ENCODE measurements at places on chromosomes 13 and 19.

DNA sequence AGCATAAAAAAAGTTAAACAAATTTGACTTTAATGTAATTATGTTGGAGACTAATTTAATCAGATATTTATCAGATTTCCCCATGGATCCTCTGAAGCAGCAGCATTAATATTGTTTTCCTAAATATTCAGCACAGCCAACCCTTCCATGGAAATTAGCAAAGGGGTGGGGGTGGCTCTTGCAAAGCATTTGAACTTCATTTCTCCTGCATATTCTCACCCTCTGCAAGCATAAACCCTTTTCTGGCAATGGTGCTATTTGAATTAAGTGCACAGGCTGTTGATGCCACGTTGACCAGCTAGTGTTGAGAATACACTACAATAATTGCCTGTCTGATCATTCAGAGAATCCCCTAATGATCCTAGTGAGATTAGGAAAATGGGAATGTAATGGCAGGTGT lies 488.1 kb upstream of the KLF12 start:
- no peak for DNase-seq

GRCh38 chr19:33676999-33677665 lies 55.4 kb downstream of the CHST8 start:
- DNase-seq = no peak

DNA sequence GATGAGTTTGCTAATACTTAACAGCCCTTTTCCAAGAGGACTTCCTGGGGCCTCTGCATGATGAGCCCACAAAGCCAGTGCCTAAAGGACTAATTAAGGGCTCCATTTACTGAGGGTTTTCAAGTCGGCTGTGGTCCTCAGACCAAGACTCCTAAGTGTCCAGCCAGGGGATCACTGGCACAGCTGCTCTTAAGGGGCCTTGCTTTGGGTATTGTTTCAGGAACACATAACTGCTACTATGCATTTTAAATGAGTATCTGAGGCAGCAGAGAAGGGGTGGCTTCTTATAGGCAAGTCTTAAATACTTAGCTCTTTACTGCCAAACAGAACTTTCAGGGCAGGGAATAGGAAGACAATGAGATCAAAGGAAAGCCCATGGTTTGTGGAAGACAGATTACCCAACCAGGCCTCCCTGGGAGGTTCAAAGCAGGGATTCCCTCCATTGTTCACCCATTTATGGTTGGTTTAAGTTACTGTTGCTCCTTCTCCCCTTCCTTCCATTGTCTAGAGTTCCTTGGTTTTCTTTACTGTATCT lies 61.9 kb downstream of the TNFRSF19 start:
- DNase-seq = no peak

DNA sequence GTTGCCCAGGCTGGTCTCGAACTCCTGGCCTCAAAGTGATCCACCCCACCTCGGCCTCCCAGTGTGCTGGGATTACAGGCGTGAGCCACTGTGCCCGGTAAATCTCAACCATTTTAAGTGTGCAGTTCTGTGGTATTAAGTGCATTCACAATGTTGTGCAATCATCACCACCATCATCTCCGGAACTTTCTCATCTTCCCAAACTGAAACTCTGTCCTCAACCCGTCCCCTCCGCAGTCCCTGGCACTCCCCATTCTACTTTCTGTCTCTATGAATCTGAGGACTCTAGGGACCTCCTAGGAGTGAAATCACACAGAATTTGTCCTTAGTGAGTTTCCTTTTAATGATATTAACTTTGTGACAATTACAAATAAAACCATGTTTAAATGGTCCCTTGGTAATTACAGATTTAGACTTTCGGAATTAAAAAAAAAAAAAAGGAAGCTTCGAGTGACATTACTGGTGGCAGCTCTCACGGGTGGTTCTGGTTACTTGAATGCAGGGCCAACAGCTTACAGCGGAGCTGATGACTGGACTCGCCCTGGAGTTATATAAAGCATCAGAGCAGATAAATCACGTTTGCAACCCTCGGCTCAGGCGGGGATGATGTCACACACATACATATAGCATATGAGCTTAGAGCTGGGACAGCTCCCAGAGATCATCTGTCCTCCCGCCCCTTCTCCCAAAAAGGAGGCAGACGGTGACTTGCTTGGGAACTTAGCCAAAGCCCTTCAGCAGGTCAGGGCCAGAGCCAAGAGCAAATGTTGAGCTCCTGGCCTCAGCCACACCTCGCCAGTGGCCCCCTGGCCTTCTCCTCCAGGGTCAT lies 89.8 kb downstream of the ZNF557 start:
- DNase-seq = no peak

DNA sequence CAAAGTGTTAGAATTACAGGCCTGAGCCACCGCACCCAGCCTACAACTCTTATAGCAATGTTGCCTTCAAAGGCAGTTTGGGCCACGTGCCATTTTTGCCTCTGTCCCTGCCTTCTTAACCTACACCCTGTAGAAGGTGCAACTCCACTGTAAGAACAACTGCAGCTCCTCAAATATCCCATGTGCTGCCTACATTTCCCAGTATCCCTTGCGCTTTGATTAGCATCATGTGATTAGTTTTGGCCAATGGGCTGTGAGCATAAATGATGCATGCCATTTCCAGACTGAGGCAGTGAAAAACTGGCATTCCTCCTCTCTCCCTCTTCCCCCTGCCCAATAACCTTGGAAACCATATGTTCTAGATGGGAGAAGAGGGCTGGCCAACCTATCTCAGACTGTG lies 75.2 kb upstream of the MRI1 start:
- peak; percentile 18 for DNase-seq

DNA sequence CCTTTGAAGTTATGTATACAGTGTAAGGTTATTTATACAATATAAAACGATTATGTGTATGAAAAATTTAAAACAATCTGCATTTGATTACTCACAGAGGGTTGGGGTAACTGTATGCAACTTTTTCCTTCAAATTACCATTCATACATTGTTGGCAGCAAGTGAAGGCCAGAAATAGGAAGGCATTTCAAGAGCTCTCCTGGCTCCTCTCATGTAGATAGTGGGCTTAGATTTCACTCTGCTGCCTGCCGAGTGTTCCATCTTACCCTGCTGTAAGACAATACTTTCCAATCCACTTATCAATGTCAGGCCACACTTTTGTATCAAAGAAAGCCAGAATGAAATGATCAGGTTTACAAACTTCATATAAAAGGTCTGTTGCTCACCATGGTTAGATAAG lies 245.2 kb downstream of the DNAJC15 start:
- DNase-seq = no peak

DNA sequence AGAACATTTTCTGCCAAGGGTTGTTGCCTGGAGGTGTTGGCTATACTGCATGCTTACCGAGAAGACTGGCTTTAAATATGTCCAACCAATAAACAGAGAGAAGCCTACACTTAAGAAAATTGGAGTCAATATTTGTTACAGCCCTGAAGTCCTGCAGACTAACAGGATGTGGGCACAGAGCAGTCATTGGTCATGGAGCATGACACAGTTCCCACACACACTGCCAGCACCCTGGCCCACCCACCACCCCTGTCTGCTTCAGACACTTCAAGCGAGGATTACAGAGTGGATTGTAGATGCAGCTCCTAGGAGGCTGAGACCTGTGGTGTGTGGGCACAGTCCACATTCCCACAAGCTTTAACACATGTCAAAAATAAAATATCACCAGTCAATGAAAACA lies 21.0 kb upstream of the SERP2 start:
- no peak for DNase-seq

- no peak for DNase-seq
Observed at GRCh38 chr13:97720896-97721295, 232.6 kb upstream of the IPO5 start.

DNA sequence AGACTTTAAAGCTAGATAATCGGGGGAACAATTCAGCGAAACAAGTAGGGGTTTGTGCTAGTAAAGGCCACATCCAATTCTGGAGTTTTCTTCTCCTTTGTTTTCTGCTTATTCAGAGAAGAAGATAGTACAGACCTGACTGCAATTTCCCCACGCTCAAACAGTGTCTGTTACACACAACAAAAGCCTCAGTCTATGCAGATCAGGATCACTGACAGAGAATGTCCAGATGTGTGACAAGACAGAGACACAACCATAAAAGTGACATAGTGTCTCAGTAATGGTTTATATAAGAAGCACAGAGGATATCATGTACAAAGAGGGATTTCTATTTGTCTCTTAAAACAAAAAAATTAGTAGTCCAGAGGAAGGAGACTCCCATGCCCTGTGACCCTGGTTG lies 70.7 kb upstream of the GTF3A start:
- DNase-seq = no peak

GRCh38 chr19:32914879-32915660 lies 45.5 kb upstream of the SLC7A9 start:
- no peak for DNase-seq

- no peak for DNase-seq
Observed at GRCh38 chr13:114257014-114257413, 22.3 kb downstream of the CDC16 start.

DNA sequence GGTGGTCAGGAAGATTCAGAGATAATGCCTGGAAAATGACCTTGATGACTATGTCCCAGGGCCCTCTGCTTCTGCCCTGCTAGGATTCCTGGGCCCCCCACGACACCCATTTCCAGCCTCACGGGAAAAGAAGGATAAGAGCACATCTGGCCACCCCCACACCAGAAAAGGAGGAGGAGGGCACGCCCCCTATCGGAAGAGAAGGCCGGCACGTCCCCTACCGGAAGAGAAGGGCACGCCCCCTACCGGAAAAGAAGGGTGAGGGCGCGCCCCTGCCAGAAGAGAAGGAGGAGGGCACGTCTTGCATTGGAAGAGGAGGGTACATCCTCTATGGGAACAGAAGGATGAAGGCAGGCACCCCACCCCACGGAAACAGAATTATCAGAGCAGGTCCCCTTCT lies 84.3 kb downstream of the IER2 start:
- DNase-seq = no peak

- DNase-seq = no peak
Observed at GRCh38 chr13:67619351-67619994, 389.3 kb upstream of the PCDH9 start.

DNA sequence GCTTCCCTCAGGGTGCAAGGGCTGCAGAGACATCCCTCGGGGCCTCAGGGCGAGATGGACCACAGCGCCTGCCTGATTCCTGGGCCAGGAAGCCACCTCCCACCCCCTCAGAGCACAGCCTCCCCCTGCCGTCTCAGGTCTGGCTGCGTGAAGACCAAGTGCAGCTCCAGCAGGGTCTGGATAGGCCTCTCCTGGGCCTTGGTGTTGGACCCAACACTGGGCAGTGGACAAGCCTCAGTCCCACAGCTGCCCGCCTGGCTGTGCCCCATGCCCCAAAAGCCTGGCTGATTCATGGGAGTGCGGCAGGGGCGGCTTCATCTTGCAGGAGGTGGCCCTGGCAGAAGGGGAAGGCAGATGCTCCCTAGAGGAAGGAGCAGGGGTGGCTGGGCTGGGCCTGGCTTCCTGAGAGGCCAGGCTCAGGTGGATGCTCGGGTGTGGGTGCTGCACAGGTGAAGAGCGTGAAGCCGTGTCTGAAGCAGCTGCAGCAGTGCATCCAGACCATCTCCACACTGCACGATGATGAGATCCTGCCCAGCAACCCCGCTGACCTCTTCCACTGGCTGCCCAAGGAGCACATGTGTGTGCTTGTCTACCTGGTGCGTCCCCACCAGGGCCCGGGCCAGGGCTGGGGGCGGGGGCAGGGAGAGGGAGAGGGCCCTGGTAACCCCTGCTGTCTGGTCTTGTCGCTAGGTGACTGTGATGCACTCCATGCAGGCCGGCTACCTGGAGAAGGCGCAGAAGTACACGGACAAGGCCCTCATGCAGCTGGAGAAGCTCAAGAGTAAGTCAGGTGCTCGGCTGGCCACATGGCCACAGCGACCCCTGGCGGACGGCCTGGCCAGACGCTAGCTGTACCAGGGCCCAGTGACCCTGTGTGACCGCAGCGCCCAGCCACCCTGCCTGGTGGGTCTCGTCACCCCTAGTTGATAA lies 21.7 kb downstream of the MAU2 start:
- no peak for DNase-seq

DNA sequence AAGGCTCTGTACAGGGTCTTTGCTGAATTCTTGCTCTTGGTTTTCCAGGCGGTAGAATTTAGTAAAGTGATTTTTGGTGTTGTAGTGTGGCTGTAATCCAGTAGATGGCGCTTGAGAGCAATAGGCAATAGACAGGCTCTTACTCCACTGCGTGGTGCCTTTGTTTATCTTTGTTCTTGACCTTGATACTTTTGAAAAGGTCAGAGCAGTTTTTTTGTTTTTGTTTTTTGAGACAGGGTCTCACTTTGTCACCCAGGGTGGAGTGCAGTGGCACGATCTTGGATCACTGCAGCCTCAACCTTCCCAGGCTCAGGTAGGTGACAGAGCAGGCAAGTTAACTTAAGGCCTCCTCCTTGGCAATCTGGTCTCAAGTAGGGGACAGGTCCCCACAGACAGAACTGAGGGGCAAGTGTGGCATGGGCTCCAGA lies 12.2 kb upstream of the LILRA5 start:
- DNase-seq = peak; percentile 25

DNA sequence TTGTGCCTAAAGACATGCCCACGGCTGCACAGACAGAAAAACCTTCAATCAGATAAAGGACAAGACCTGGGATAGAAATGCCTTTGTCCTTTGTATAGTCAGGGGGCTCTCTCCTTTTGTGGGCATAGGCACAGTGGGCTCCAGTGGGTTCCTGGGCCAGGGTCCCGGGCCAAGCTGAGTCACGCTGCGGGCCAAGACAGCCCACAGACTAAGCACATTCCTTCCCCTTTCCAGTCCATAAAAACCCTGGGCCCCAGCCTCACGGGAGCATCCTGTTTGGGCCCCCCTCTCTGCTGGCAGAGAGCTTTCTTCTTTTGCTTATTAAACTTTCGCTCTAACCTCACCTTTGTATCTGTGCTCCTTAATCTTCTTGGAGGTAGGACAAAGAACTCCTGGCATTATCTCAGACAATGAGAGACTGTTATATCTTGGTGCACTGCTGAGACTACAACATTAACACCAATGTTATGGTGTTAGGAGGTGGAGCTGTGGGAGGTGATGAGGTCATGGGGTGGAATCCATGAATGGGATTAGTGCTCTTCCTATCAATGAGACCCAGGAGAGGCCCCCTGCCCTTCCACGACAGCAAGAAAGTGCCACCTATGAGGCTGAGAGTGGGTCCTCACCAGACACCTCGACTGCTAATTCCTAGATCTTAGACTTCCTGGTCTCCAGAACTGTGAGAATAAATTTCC lies 20.8 kb upstream of the FBXL3 start:
- DNase-seq = no peak

Measured in glomerular endothelial cell (primary cell).